H1 (cell line): ENCODE measurements at places on chromosomes 3 and 15.

- no peak for DNase-seq
Measured at GRCh38 chr15:89041507-89041906, 46.7 kb upstream of the ABHD2 start.

- DNase-seq: no peak
Measured at GRCh38 chr15:60358935-60359682, 38.7 kb downstream of the ANXA2 start.

DNA sequence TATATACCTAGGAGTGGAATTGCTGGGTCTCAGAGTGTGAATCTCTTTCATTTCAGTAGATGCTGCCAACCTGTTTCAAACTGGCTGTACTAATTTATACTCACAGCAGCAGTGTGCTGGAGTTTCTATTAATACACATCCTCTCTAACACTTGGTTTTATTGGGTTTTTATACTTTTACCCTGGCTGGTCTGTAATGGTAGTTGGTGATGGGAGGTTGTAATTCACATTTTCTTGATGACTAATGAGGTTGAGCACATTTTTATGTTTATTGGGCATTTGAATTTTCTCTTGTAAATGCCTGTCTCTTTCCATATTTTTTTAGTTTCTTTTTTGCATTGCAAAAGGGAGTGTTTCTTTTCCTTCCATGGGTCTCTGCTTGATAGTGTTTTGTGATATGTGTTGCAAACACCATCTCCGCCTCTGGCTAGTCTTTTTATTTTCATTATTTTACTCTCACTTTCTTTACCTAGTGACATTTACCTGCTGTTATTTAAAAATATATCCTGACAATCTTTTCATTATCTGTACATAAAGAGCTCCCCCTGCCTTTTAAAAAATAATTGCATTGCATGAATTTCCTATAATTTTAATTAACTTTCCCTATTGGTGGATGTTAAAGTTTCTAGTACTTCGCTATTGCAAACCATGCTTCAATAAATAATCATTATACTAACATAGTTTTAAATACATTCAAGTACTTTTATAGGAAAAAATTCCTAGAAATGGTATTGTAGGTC lies 49.0 kb upstream of the GCNT3 start:
- DNase-seq: no peak

GRCh38 chr15:35771746-35772442 lies 225.9 kb upstream of the DPH6 start:
- no peak for DNase-seq

GRCh38 chr15:51687565-51687964 lies 6.3 kb downstream of the SCG3 start:
- DNase-seq: no peak

- no peak for DNase-seq
Measured at GRCh38 chr15:70342141-70342540, 244.4 kb upstream of the TLE3 start.

DNA sequence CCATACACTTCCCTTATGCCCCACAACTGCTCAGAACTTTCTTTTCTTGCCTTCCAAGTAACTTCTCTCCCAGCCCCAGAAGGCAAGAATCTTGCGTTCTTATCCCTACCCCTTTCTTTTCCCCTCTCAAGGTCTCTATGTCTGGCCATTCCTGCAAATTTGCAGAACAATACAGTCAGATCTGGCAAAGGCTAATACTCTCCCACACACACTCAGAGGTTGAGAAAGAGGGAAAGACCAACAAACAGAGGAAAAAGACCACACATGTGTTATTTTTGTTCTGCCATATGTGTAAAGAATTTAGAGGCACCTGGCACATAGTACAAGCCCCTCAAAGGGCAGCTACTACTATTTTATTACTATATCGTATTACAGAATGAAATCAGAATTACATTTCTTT lies 25.7 kb downstream of the GJD2 start:
- no peak for DNase-seq
